Fibroblast of skin of left biceps (primary cell): ENCODE measurements at places on chromosomes 7 and 10.

DNA sequence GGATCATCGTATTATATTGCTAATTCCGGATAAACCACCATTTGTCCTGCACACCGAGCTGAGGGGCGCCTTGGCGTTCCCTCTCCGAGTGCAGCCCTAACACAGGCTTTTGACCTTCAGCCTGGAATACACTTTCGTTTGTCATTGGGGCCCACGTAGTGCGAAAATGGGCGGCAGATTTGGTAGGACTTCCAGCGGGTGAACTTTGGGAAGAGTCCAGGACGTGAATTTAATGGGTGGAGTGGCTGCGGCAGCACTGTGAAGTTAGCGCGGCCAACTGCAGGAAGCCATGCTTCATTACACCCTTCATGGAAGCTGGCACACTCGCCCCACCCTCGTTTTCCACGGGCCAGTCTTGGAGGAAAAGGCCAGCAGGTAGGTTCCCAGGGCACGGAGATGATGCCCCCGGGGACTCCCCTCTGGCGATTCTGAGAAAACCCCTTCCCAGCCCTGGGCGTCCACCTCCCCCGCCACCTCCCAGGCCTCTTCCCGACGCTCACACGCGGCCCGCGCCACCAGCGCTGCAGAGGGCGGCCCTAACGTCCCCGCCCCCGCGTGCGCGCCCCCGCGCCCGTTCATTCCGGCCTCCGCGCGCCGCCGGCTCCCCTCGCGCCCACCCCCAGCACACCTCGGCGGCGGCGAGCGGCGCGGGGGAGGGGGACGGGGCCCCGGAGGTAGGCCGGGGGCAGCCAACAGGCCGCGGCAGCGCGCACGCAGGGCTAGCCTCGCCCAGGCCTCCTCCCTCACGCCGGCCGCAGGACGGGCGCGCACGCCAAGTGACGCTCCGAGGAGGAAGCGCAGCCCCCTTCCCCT, at the start of gene MLLT10:
Gene MLLT10 (plus strand): TSS at position 766 of the 813 bp plus-strand sequence. CDS start 413 bp downstream, outside the sequence.
- DNase-seq = peak; percentile 96

GRCh38 chr10:17684537-17684936, 40.6 kb downstream of the STAM start:
- DNase-seq = no peak

DNA sequence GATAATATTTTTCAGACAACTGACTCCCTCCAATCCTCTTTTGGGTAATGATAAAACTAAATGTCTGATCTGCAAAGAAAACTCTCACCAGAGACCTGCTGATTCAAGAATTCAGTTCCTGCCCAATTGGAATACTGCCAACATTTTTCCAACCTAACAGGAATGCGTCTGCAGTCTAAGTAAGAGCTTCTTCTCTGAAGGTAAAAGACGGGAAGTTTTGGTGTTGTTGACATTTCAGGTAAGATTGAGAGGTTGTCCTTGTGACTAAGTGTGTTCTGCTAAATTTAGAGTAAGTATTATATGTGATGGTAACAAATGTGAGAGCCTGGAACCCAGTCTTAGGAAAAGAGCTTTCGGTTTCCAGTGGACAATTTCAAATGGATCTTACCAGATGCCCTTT, 17.6 kb downstream of the IFIT5 start:
- DNase-seq = peak; percentile 32

GRCh38 chr10:10010397-10010796, 1007.3 kb upstream of the CELF2 start:
- no peak for DNase-seq

DNA sequence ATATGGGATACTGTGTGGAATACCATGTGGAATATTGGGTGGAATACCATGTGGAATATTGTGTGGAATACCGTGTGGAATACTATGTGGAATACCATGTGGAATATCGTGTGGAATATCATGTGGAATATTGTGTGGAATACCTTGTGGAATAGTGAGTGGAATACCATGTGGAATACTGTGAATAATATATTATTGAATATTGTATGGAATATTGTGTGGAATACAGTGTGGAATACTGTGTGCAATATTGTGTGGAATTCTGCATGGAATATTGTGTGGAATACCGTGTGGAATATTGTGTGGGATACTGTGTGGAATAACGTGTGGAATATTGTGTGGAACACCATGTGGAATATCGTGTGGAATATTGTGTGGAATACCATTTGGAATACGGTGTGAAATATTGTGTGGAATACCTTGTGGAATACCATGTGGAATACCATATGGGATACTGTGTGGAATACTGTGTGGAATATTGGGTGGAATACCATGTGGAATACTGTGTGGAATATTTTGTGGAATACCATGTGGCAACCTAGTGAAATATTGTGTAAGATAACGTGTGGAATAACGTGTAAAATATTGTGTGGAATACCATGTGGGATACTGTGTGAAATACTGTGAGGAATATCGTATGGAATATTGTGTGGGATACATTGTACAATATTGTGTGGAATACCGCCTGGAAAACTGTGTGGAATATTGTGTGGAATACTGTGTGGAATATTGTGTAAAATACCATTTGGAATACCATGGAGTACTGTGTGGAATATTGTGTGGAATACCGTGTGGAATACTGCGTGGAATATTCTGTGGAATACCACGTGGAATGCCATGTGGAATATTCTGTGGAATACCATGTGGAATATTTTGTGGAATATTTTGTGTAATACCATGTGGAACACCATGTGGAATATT, 133.9 kb upstream of the CHST15 start:
- DNase-seq = no peak

DNA sequence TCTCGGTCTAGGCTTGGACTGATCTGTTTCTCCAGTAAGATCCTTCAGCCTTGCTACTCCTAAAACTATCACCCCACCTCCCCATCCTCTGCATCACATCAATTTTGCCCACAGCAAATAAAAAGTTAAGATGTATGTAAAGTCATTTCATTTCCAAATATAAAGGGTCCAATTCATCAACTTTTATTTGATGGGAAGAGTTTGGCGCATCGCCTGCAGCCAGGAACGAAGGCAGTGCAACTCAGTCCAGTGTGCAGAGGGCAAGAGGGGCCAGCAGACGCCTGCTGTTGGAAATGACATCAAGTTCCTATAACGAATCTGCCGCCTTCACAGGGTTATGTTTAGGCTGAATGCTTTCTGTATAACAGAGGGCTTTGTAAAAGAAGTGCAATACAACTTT, 97.0 kb downstream of the SVIL start:
- DNase-seq = no peak

DNA sequence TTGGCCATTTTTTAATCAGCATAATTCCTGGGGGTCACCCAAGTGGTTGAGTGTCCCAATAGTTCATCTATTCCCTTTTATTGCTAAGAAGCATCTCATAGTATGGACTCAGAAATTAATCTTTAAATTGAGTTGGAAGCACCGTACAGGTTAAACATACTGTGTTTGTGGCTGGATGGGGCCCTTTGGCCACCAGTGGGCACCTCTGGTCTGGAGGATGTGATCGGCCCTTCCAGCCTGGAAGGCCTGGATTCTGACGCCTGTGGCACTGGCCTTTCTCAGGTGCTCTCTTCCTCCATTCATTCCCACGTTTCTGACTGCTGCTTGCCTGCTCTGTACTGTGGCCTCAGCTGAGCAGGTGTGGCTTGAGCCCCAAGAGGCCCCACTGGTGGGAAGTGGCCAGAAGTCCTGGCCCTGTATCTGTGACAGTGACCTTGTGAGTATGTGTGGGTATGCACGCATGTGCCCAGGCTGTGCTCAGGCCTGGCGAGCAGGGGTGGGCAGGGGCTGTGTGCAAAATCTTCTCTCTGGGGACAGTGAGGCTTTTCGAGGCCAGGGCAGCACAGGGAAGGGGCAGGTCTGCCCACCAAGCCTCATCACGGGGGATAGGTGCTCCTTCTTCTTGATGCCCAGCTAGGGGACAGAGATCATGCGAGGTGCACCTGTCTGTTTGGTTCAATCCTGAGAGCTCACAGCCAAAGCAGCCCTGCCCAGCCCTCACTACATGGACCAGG, 30.1 kb downstream of the LDB3 start:
- DNase-seq = no peak
